ENCODE measurements at places on chromosomes 1 and 21.

DNA sequence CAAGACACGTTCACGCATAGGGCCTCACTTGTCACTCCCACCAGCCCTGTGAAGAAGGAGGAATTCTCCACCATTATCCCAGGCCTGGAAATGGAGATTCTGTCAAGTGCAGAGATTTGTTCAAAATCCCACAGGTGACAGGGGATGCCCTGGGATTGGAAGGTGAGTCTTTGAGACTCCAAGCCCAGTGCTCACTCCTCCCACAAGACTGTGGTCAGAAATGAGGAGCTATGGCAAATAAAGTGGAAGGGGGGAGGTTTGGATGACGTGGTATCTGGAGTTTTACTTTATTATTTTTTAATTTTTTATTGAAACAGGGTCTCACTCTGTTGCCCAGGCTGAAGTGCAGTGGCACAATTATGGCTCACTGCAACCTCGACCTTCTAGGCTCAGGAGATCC is 12.8 kb upstream of the FOXO6 start:
- DNase-seq, result no peak

GRCh38 chr21:46056450-46056903 is 41.4 kb upstream of the COL6A2 start:
- peak; percentile 47 for DNase-seq

DNA sequence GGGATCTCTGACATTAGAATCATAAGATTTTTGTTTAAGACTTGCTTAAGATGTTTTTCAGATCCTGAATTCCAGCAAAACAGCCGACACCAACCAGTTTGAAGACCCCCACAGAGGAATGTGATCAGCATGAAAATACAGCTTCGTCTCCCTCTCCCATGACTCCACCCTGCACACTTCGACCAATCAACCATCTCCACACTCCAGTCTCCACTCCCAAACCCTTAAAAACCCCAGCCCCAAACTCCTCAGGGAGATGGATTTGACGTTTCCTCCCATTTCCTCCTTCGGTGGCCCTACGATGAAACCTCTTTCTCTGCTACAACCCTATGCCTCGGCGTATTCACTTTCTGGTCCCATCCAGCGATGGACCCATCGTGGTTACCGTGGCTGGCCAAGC is 30.1 kb upstream of the KIF26B start:
- DNase-seq, result no peak

DNA sequence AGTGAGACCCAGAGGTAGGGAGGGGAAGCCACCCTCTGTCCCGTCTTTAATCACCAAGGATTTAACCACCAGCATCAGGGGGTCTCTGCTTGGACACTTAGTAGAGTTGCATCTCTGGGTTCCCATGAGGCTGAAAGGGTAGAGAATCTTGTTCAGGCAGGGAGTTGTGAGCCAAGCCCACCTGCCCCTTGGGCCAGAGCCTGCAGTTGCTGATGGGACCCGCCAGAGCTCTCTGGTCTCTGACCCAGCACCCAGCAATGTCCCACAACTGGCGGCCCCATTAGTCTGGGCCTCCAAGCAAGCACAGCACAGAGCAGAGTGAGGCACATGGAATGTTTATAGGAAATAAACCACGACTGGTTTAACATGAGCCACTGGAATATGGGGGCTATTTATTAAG is 166.3 kb downstream of the TRIM33 start:
- no peak for DNase-seq

GRCh38 chr1:4115191-4115900 is 215.3 kb upstream of the C1orf174 start:
- no peak for DNase-seq

- no peak for DNase-seq
Measured at GRCh38 chr21:42404539-42404938, 837 bp downstream of the UBASH3A start.

- DNase-seq, result no peak
Measured at GRCh38 chr21:46567348-46567747, 37.5 kb downstream of the S100B start.

GRCh38 chr1:94624203-94624602 is 82.6 kb upstream of the F3 start:
- no peak for DNase-seq

GRCh38 chr1:156281281-156281680 is 1.3 kb downstream of the SMG5 start:
- DNase-seq, result peak; percentile 55

- DNase-seq, result no peak
Measured at GRCh38 chr1:99497690-99498089, 148.2 kb upstream of the PALMD start.

GRCh38 chr1:3847081-3847480 is 9.9 kb downstream of the CEP104 start:
- no peak for DNase-seq

GRCh38 chr1:68111519-68112436 is 61.4 kb upstream of the DIRAS3 start:
- DNase-seq, result no peak

DNA sequence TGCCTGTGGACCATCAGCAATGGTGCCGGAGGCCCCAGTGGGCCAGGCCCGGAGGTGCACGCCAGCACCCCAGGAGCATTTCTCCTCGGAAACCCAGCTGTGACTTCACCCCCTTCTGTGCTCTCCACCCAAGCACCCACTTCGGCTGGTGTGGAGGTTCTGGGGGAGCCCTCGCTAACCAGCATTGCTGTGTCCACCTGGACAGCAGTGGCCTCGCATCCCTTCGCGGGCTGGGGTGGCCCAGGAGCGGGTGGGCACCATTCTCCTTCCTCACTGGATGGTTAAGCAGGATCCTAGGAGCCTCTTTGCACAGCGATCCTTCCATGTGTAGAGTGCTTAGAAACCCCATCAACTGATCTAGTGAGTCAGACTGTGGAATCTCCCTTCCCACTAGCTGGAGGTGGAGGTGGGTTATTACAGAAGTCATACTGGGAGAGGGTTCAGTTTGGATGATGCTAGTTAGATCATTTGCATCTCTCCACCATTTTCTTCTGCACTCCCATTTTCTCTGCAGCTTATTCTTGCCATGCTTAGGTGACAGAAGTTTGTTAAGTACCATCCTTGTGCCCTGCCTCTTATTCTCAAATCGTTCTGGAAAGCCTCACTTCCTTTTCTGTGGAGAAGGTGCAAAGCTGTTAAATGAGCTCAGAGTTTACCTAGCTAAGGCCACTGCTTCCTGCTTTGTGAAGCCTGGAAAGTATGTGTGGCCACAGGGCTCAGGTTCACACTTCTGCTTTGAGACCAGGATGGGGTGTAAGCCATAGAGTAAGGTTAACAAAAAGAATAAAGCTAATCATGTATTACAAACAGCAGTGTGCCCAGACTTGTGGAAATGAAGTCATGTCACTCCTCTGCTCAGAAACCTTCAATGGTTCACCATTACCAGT is 32.3 kb downstream of the TBX19 start:
- DNase-seq, result no peak

GRCh38 chr21:27813750-27814149 is 846.9 kb upstream of the ADAMTS5 start:
- no peak for DNase-seq

GRCh38 chr1:41976671-41977070 is 57.9 kb upstream of the HIVEP3 start:
- no peak for DNase-seq

- no peak for DNase-seq
Measured at GRCh38 chr1:154225370-154225769, 4.6 kb downstream of the UBAP2L start.

DNA sequence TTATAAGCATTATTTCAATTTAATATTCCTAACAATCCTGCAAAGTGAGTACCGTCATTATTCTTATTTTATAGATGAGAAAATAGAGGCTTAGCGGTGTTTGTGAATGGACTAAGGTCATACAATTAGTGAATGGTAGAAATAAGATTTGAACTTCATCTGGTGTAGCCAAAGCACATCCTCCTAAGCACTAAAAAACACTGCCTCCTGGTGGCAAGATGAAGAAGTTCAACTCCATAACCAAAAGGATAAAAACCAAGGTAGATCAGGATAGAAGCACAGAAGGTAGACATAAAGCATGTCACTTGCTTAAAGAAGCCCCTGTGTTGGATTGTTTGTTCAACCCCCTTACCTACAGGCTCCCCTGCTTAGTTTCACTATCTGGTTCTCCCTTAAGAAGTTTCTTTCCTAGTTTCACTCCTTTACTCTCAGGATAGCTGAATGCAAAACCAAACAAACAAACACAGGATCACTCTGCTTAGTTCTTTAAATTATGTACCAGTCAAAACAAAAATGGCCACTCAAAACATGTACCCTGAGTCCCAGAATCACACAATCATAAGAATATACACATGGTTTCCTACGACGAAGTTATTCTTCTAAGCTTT is 12.7 kb upstream of the AIM2 start:
- DNase-seq, result no peak

GRCh38 chr1:8976338-8976737 is 30.7 kb downstream of the CA6 start:
- no peak for DNase-seq

DNA sequence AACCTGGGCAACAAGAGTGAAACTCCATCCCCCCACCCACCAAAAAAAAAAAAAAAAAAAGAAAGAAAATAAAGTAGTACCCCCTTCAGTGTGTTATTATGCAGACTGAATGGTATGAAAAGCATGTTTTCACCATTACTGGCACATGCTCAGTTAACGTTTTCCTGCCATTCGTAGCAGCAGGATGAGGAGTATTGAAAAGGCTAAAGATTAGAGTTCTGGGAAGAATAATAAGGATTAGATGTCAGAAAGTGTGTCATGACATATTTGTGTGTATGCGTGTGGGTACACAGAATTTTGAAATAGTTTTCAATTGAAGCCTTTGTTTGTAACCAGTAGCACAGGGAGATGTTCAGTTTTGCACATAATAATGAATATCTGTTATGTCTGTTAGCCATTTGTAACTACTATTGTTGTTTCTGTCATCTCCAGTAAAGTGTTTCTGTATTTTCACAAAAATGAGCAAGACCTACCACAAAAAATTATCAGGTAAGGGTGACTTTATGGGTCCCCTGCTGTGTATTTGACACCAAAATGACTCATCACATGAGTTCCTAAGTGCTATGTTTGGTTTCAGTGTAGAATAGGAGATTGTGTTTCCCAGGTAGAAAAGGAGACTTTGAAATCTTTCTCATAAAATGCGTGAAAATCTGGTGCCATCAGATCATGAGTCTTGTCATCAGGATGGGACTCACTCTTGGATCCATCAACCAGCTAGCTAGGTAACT is 358.9 kb downstream of the DISC1 start:
- no peak for DNase-seq

DNA sequence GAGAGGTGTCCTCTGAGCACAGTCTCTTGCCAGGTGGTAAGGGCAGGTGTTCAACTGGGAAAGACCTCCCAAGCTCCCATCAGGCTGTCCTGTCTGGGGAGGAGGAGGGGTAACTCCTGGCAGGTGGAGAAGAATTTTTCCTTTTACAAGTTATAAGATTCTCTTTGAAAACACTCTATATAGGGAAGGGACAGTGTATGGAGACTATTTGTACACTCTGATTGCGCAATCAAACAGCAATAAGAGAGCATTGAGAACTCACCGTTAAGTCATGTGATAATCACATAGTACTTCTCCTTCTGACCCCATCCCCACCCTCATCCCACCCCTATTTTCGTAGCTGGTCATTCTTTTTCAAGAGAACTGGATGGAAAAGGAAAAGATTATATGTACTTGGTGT is 179.3 kb upstream of the ZNF644 start:
- no peak for DNase-seq

- DNase-seq, result no peak
Measured at GRCh38 chr21:39041816-39042215, 141.4 kb downstream of the PSMG1 start.

GRCh38 chr1:242454262-242455051 is 70.0 kb downstream of the PLD5 start:
- no peak for DNase-seq

- no peak for DNase-seq
Measured at GRCh38 chr1:156600733-156601121, 552 bp downstream of the GPATCH4 start.

GRCh38 chr1:21510113-21510493 is 880 bp downstream of the ALPL start:
- DNase-seq, result no peak

- DNase-seq, result no peak
Measured at GRCh38 chr1:21867451-21867996, 55.5 kb downstream of the LDLRAD2 start.

DNA sequence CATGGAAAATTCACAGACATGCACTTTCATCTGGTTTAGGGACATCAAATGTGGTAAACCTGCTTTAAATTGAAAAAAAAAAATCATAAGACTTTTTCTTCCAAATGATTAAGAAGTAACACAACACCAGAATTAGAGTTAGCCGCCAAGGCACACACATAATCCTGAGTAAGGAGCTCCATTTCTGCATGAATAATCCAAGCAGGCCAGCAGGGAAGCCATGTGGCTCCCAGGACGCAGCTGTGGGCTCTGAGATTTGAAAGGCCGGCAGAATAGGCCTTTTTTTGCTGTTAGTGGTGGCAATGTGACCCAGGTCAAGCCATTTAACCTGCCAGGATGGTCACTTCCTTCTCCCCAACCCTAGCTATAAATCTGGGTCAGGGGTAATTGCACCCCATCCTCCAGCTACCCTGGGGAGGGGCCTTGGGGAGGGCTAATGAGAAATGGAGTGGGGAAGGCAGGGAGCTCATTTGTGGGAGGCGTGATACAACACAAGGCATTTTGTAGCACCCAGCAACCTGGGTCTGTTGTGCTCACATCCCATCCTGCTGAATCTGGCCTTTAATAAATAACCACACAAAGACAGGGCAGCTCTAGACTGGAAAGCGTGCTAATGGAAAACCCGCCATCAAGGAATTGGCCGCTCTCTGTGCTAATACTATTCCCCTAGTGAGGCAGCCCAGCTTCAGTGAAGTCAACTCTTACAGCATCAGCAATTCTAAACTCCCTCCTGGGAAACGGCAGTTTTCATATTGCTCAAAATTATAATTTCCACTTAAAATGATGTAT is 178.5 kb downstream of the RHOU start:
- DNase-seq, result no peak

GRCh38 chr1:51541313-51542050 is 22.4 kb upstream of the EPS15 start:
- no peak for DNase-seq

- no peak for DNase-seq
Measured at GRCh38 chr1:201153474-201154388, 543 bp downstream of the TMEM9 start.

- peak; percentile 3 for DNase-seq
Measured at GRCh38 chr1:111406321-111406768, 21.2 kb downstream of the OVGP1 start.

DNA sequence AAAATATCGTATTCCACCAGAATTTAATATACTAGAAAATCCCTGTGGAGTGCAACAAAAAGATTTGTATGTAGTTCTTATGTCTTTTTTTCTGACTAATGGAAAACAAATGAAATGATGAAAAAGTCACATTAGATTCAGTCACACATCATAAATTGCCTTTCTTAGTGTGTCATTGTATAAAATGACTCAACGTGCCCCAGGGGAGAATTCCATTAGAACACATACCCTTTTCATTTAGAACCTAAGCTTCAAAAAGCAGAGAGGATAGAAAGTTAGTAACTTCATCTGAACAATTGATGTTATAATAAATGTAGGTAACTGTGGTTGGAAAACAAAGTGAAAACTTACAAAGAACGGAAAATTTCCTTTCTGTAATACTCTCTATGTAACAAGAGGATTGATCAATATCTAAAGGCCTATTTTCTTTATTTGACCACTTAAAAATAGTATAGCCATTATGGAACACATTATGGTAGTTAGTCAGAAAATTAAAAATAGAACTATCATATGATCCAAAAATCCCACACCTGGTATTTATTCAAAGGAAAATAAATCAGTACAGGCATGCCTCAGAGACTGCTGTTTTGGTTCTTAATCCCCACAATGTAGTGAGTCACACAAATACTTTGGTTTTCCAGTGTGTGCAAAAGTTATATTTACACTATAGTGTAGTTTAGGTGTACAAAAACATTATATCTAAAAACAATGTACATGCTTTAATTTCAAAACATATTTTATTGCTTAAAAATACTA is 1016.1 kb downstream of the KCNT2 start:
- no peak for DNase-seq

All from stimulated activated CD8-positive, alpha-beta memory T cell treated with anti-CD3 and anti-CD28 coated beads, Interleukin-7, amount 100 ng/mL, for 48 hours (primary cell).